ENCODE measurements at places on chromosomes 4 and X.

GRCh38 chr4:101309925-101310324 is 37.4 kb downstream of the PPP3CA start:
- no peak for DNase-seq

DNA sequence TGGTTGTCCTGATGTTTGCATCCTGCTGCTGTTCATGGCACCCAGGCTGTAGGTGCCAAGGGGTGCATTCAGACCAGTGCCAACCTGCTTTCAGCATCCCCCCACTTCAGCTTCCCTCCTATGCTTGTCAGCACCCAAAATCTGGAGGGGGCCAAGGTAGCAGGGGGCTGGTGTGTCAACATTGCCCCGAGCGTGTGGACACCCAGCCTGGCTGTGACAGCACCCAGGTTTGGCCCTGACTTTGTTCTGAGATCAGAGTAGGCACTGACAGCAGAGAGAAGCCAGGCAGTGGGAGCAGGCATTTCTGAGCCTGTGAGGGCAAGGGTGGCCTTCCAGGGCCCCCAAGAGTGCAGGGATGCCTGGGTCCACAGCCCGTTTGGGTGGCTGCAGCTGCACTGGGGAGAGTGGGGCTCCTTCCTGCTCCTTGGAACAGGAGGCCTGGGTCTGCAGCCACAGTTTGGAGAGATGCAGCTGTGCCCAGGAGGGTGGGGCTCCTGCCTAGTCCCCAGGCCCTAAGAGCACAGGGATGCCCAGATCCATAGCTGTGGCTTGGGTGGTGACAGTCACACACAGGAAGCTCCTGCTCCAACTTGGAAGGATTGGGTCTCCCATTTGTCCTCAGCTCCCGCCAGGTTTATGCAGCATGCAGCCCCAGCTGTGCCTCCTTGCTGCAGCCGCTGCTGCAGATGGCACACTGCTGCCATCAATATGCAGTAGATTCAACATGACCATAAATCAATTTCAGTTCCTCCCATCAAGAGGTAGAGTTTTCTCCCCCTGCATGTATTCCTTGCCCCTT is 12.3 kb upstream of the PPM1K start:
- no peak for DNase-seq

GRCh38 chr4:7763788-7764187 is 175.9 kb downstream of the AFAP1 start:
- no peak for DNase-seq

GRCh38 chr4:42344749-42345148 is 52.5 kb upstream of the SHISA3 start:
- DNase-seq: no peak

- no peak for DNase-seq
These were observed 643 bp downstream of the FHL1 start for GRCh38 chrX:136147976-136148375.

GRCh38 chrX:19805046-19805690 is 82.2 kb downstream of the SH3KBP1 start:
- no peak for DNase-seq

GRCh38 chr4:159856451-159856850 is 753.6 kb downstream of the RAPGEF2 start:
- DNase-seq: no peak

GRCh38 chr4:156401371-156401770 is 447.7 kb upstream of the CTSO start:
- no peak for DNase-seq

DNA sequence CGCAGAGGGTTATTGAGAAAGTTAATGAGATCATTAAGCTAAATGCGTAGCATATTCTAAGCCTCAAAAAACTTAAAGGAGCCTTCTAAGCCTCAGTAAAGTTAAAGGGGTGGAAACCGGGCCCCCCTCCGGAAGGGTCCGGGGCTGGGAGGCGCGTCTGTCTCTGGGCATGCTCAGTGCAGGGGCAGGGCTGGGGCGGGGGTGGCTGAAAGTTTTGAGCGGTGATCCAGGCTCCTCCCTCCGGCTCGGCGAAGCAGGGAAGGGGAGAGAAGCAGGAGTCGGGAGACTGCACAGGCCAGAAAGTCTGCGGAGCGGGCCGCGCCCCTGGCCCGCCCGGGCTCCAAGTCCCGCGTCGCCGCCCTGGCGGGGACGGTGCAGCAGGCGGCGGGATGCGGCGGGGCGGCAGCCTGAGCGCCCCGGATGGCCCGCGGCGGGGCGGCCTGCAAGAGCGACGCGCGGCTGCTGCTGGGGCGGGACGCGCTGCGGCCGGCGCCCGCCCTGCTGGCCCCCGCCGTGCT is at the start of gene EVC:
Gene EVC, plus strand, starts transcription at position 241 of the 518 bp plus-strand sequence. Its CDS starts 180 bp downstream, at position 421.
- no peak for DNase-seq

Data from activated CD4-positive, CD25-positive, alpha-beta regulatory T cell (primary cell).